Pancreas (tissue), 10 donors: ENCODE measurements at places on chromosomes 2 and 18.
A peak's percentile ranks its signal among the peaks of the same experiment; 100 is the strongest.

GRCh38 chr2:217329023-217329431 is 469.2 kb upstream of the TNP1 start:
- DNase-seq, result no peak

GRCh38 chr2:134234535-134234934 is 19.3 kb upstream of the MGAT5 start:
- no peak for DNase-seq

DNA sequence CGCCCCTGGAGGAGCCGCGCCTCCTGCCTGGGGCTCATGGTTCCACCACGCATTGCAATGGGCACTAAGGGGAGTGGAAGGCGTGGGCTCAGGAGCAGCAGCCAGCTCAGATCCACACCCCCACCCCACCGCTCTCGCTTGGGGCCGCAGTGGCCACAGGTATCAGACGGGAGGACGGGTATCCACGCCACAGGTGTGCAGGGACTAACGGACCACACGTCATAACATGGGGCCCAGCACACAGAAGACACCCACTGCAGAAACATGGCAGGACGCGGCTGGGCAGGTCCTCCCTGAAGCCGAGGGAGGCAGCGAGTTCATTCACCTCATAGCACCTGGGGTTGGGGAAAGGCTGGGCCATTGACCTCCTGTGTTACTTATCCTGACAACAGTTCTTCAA is 13.0 kb downstream of the HDAC4 start:
- DNase-seq, result no peak

DNA sequence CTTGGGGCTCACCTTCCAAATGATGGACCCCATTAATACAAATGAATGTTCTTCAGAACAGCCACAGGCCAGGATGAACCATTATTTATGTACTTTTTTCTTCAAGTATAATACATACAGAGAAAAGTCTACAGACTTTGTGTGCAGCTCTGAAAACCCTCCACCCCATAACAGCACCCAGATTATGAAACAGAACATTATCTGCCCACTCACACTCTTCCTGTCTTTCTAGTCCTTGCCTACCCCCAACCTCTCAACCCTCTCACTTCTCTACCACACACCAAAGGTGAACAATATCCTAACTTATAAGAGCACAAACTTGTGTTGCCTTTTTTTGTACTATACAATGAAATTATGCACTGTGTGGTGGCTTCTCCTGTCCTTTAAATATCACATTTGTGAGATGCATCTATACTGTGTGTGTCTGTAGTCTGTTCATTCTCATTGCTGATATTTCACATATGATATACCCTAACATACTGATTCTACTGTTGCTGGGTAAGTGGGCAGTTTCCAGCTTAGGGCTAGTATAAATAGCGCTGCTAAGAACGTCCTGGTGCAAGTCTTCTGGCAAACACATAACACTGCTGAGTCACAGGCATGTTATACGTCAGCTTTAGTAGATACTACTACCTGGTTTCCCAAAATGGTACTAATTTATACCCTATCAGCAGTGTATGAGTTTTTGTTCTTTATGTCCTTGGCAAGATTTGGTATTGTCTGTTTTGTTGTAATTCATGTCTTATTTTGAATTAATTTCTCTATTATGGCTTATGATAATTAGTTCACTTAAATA is 1.0 kb upstream of the NPHP1 start:
- no peak for DNase-seq

- no peak for DNase-seq
Observed at GRCh38 chr2:170695521-170696410, 19.4 kb upstream of the SP5 start.

DNA sequence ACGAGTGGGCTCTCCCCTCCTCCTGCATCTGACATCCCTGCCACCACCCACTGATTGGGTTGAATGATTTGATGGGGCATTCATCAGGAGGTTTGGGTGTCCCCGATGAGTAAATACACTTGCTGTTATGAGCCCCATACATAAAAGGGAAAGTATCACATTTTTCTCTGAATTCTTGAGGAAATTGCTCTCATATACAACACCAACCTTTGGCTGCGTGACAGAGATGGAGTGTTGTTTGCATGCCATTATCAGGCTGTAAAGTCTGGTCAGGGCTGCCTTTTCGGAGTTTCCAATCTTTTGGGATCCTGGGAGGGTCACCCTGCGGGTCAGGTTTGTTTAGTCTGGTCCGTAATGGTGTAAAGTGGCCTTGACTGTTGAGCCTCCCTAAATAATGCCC is 227.9 kb upstream of the SPRED2 start:
- no peak for DNase-seq

DNA sequence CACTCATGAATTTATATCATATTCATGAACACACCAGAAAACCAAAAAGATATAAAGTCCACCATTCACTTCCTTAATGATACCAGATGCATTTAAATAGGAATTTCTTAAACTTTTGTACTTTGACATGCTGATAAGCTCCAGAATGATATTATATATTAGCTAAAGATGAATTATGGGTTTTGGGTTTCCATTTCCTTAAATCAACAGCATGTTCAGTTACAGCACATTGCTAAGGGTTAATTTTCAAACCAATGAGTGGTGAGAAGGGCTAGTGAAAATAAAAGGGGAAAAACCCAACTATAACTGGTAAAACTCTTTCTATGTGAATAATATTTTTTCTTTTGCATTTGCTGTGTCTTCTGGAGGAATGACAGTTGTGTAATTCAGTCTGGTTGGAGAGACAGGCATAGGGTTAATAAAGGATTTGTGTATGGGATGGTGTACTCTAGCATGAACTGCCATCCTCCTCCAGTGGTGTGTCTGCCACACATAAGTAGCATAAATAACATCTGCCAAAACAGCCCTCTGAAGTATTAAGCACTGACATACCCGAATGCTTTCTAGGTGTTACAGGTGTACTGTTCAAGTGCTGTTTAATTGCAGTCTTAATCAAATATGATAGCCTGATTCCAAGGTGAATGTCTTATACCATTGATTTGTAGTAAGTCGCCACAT is 19.3 kb upstream of the CPS1 start:
- no peak for DNase-seq

DNA sequence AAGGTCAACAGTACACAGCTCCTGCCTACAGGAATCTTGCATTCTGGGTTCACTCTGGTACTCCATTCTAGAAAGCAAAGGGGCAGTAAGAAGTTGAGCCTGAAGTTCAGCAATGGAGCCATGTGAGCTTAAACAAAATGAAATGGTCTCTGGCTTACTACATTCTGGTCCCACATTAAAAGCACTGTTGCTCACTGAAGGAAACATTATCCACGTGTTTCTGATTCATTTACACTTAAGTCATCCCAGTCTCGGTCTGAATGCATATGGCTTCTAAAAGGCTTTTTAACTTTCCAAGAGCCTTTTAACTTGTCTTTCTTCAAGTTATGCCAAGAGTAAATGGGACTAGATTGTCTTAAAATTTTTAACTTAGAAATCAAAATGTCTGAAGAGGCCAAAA is 177.8 kb downstream of the LNPK start:
- no peak for DNase-seq

- DNase-seq, result no peak
Observed at GRCh38 chr2:134258684-134259388, 5.0 kb downstream of the MGAT5 start.

GRCh38 chr2:20167356-20167755 is 57.6 kb downstream of the SDC1 start:
- no peak for DNase-seq

DNA sequence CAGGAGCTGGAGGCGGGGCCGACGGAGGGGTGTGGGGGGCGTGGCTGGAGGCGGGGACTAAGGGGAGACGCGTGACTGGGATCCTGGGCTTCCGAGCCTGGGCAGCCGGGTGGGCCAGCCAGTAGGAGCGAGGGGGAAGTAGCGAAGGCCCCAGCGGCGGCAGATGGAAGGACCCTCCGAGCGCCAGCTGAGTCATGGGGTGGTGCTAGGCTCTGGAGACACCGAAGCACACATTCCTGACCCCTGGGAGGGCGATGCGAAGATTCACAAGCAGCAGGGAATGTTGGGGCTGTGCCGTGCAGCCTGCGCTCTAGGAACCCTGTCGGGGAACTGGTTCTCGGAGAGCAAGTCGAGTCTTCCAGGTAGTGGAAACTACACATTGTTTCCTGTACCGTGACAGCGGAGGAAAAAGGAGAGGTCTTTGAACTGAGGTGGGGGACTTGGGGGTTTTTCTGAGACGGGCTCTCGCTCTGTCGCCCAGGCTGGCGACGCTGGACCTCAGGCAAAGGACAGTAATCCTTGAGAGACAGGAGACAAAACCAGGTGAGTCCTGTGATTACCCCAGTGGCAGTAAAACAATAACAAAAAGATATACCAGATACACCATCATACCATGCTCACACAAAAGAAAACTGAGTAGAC is 650 bp upstream of the AFG3L2 start:
- no peak for DNase-seq

DNA sequence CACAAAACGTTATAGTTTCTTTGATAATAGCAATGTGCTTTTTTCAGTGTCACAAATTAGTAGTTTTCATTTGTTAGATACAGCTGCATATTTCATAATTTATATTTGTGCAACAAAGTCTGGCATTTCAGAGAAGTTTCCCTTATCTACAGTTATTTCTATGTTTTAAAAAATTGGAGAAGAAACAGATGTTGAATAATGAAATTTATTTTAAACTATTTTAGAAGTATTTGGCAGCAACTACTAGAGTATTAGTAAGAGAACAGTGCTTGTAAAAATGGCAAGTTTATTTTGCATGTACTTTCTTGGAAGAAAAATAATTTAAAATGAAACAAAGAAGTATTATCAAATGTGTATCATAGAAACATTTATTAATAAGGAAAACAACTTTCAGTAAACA is 68.6 kb upstream of the COL5A2 start:
- no peak for DNase-seq

GRCh38 chr18:75142677-75143076 is 66.3 kb downstream of the PTGR3 start:
- DNase-seq, result no peak

- no peak for DNase-seq
Observed at GRCh38 chr2:173941567-173941966, 23.6 kb downstream of the SP3 start.

- DNase-seq, result no peak
Observed at GRCh38 chr18:6569813-6570212, 155.1 kb upstream of the L3MBTL4 start.

DNA sequence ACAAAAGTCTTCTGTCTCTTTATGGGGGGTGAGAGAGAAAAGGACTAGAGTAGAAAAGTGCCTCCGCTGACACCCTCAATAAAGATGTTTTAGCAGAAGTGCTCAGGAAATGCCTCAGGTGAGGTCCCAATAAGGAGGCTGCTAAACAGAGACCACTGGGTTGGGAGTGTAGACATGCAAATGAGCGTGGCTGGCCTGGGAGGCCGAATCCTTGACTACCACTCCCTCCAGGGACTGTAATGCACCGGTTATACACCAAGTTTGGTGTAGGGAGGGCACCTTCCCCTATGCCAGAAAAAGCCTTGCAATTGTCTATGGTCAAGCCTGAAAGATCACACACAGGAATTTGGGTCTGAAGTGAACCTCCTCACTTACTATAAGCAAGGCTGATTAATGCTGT is 1.8 kb downstream of the TMX3 start:
- DNase-seq, result no peak

GRCh38 chr2:102070058-102070642 is 72.4 kb upstream of the IL1R1 start:
- DNase-seq, result peak; percentile 84

GRCh38 chr2:70094978-70095719 is 7.9 kb downstream of the PCBP1 start:
- DNase-seq, result peak; percentile 67

DNA sequence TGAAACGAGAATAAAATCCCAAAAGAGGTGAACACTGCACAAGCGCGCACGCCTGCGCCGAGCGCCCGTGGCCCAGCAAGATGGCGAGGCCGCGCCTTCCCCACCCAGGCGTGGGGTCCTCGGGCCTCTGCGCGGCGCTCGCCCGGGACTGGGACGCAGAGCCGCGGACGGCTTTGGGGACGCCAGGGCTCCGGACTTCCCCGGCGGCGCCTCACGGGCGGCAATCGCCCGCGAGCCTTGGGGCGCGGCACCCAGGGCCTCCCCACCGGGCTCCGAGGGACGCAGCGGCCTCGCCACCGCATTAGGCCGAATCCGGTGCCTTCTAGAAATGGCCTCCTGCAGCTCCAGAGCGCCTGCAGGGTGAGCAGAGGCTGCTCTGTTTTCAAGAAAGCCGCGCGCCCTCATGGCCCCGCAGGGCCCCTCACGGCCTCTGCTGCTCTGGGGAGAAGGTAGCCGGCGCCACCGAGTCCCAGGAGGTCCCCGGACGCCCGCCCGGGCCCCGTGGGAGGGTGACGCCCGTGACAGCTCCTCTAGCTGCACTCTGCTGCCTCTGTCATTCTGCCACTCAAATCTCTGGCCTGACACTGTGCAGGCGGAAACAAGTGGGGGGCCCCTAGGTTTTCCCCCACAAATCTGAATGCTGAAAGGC is 35.9 kb upstream of the POMC start:
- DNase-seq, result no peak

DNA sequence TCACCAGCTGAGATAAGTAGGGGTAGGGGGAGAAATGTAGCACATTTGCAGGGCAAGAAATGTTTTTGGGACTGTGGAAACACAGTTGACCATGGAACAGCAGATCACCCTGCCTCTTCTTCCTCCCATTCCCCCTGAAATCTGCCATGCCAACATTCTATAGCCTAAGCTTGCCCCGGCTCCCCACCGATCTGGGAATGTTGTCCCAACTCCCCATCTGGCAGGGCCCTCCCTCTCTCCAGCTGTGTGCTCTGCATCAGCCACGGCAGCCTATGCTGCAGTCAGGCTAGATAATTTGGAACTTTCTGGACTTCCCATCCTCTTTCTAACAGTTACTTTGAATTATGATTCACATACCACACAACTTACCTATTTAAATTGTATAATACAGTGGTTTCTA is 425.1 kb upstream of the RAB6C start:
- DNase-seq, result no peak

DNA sequence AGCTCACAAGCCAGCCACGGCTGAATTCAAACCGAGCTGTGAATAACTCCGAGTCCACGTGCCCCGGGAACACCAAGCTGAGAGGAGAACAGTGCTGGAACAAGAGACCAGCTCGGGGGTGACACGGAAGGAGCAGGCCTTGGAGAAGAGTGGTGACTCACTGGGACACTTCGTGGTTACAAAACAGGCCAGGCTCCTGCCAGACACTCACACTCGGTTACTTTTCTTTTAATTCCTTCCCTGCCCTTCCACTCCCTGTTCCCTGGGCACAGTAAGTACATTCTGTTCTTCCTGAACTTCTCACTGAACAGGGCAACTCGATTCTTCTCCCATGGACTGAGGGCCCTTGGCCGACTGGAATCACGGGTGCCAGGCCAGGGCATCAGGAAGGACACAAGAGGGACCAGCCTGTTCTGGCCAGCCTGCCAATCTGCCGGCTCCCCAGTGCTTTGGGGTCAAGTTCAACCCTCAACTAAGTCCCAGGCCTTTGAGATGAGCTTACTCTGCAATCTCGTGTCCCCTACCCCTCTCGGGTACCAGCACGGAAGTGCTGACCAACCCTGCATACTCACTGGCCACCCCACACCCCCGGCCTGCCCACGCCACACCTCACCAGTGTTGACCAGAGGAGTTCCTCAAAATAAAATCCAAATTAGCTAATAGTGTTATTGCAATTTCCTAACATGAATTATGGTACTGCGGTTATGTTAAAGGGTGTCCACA is 87.5 kb downstream of the TFCP2L1 start:
- no peak for DNase-seq
